ENCODE measurements at places on chromosomes 16 and 17.

- DNase-seq = peak; percentile 14
Observed at GRCh38 chr16:79599837-79600637, 500 bp downstream of the MAF start.

GRCh38 chr16:62225675-62226074, 189.4 kb upstream of the CDH8 start:
- DNase-seq = no peak

DNA sequence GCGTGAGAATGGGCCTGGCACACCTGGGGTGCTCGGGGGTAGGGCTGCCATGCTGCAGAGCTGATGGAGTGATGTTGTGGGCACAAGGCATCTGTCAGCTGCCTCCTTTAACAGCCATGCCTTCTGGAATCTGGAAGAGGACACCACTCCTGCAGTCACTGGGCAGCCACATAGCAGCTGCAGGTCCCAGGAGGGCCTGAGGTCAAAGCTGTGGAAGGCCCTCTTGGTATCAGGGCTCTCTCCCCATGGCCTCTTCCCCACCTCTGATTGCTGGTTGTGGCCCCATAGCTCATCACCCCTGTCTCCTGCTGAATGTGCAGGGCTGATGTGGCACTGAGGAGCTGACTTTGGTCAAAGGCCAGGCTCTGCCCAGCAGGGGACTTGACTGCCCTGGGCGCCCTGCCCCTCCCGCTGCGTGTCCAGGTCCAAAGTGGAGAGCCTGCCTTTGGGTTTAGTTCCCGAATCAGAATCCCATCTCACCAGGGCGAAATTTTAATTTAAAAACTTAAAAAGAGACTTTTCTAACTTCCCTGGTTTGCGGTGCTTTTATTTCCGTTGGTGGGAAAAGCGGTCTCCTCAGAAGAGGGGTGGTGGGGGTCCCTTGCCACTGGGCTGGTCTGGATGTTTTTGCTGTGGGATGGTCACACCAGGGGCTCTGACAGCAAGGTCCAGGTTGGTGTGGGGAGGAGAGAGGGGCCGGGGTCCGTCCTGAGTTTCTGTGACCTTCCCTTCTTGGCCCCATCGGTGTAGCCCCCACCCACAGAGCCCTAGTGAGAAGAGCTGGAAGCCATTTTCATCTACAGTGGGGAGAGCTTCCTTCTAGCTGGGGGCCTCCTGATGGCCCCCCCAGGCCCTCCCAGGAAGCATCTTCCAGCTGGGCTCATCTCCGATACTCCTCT, 5.9 kb downstream of the UBALD2 start:
- DNase-seq = no peak

GRCh38 chr16:80300876-80301275, 239.9 kb upstream of the DYNLRB2 start:
- DNase-seq = no peak

GRCh38 chr17:40020146-40020545, 4.9 kb downstream of the CSF3 start:
- DNase-seq = no peak

DNA sequence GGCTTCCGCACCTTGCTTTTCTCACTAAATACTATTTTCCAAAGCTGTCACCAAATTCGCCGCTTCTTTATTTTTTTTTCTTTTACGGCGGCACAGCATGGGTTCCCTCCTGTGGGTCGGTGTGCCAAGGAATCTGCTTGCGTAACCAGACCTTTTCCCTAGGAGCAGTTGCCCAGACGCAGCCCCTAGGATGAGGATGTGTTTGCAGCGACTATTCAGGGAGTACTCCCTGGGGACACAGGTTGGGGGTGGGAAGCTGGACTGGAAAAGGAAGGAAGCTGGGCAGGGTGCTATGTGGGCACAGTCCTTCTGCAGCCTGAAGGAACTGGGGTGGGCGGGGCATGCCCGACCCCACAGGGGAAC, 49.0 kb upstream of the ZCCHC14 start:
- no peak for DNase-seq

All from activated gamma-delta T cell treated with anti-CD3 and anti-CD28 coated beads, Interleukin-2, amount 50 U/mL, for 16 hours (primary cell).